H7 (cell line): ENCODE measurements at places on chromosomes 7 and 10.
A peak's percentile ranks its signal among the peaks of the same experiment; 100 is the strongest.

GRCh38 chr10:127174866-127175265, 21.5 kb downstream of the INSYN2A start:
- no peak for DNase-seq

DNA sequence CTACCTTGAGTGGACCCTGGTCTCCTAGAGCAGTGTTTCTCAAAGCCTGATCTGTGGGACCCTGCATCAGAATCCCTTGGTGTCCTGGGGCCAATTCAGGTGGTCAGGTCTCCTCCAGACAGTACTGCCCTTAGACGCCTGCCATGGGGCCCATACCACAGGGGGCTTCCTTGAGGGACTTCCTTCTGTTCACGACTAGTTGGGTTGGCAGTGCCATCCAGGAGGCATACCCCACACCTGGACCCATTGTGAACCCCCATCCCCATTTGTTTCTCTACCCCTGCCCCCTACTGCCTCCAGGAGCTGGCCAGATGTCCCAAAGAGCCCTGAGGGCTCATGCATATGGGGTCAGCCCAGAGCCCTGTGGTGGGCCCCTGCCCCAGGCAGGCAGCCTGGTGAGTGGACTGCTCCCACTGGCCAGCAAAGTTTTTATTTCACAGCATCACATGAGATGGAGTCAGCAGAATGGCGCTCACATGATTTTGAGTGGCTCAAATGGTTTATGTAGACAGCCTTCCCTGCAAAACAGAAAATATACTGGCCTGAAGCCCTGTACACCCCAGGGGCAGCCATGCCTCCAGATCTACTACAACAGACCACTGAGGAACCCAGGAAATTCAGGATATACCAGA, 259.9 kb upstream of the ZMIZ1 start:
- DNase-seq, result no peak

- DNase-seq, result no peak
Observed at GRCh38 chr7:120523985-120524384, 251.0 kb downstream of the KCND2 start.

- no peak for DNase-seq
Observed at GRCh38 chr7:80729591-80730320, 91.3 kb downstream of the CD36 start.

GRCh38 chr10:113226831-113227445, 276.9 kb downstream of the TCF7L2 start:
- no peak for DNase-seq

- peak; percentile 91 for DNase-seq
Observed at GRCh38 chr10:122267849-122268737, 3.0 kb upstream of the BTBD16 start.

GRCh38 chr10:108789919-108790318, 1133.4 kb downstream of the XPNPEP1 start:
- DNase-seq, result no peak

DNA sequence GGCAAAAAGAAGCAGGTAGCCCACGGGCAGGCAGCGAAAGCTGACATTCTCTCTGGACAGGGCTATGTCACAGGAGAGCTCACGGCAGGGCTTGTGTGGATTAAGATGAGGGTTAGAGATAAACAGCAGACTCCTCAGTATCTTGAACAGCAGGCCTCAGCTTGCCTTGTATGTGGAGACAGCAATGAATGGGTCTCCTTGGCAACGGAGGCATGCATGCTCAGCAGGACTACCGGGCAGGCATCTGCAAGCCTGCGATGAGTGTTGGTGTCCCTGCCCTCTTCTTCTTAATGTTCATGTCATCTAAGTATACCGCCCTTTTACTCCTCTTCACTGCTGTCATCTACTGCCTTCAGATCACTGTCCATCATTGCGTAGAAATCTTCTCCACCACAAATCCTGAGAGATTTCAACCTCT, 81.9 kb upstream of the C1GALT1 start:
- peak; percentile 54 for DNase-seq

DNA sequence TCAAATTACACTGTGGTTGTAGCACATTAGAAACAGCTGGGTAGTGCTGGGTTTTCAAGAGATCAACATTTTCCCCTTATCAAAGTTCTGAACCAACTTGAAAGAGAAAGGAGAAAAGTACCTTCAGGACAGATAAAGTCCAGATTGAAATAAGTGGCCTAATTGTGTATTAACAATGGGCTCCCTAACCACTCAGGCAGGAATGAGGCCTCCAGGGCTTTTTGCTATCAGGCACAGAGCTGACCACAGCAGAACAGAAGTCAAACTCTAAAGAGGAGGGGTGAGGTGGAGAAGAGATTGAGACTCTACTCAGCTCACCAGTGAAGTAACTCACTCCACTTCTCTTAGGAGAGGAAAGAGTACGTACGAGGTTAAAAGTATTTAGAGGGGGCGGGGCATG, 394.1 kb upstream of the PHF14 start:
- DNase-seq, result no peak

DNA sequence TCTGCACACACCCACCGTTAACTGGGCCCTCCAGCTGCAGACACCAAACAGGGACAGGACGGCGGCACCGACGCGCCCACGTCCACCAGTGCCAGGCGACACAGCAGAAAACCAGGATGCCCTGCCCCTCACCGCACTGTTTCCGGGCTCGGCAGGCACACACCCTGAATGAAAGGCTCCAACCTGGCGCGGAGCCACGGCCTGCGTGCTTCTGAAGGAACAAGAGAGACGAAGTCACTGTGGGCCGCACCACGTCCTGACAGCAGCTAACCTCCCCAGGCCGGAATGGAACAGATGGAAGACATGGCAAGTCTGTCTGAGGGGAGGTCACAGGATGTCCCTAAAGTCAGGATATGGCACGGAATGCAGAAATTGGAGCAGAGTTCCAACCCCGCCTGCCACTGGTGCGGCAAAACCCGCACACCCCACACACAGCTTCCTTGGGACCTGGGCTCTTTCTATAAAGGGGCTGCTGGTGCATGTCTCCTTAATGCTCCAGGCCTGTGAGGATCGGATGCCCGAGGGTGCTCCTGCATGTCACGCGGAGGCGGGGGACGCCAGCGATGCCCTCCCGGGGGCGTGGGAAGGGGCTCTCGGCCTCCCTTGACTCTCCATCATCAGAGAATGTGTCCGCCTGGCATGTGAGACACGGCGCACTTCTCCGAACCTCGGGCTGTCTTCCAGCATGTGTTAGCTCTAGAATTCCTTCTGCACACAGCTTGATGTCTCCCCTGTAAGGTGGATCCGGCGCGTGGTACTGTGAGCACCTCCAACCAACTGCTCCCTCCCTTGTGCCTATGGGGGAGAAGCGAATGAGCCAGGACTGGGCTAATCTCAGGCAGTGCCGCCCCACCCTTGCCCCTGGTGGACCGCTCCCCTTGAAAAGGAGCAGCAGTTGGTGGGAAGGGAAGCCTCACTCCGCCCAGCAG, 3.9 kb upstream of the GPER1 start:
- no peak for DNase-seq

GRCh38 chr7:43021431-43021830, 89.3 kb downstream of the MRPL32 start:
- DNase-seq, result no peak

DNA sequence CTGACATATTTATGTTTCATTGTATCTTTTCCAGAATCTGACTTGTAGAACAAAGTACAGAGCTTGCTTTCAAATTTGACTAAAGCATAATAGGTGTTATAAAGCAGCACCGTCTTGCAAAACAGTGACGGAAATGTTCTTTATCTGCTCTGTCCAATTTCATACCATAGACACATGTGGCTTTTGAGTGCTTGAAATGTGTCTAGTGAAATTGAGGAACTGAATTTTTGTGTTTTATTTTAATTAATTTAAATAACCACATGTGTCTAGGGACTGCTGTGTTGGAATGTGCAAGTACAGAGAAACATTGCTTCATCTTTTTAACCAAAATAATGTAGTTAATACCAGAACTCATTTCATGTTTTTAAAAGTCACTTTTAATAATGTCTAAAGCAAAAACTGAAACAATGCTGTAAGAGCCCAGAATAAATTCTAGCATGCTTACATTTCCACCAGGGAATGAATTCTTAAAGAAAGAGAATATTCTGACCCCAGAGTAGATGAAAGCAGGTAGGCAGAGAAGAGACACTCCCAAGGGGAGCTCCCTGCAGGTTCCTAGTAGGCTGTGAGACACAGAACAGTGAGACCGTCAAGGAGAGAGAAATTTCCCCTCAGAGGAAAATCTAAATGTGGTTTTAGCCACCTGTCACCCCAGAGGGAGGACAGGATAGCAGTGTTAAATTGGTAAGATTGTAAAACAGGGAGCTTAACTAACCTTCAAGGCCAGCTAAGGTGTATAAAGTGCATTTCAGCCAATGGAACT, 175.3 kb upstream of the KMT2E start:
- DNase-seq, result no peak

DNA sequence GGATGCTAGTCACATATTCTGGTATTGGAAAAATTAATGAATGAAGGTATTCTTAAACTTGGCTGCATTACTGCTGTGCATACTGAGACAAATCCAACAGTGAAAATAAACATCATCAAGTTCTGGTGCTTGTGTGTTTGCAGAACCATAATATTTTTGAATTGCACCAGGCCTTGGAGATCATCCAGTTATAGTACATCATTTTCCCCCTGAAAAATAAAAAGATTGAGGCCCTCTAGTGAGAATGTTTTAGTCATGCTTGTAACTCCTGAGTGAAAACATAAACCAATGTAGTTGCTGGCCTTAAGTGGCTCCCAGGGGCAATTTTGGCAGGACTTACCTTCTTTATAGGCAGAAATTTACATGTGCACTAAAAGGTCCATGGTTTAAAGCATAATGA, 218.8 kb upstream of the TMEM229A start:
- no peak for DNase-seq

DNA sequence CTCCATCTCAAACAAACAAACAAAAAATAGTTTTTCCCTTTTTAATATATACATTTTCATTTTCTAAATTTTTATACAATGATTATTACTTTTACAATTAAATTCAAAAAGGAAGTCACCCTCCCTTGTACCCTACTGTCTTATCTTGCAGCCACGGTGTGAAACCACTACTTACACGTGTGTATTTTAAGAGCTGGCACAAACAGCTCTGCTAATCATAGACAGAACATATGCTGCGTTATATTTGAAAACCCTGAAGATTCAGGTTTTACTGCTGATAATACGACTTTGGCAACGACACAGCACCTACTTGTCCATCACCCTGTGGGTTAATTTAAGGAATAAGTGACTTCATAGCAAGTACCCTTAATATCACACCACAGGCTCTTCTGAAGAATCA, 991 bp downstream of the ANKRD61 start:
- DNase-seq, result no peak

DNA sequence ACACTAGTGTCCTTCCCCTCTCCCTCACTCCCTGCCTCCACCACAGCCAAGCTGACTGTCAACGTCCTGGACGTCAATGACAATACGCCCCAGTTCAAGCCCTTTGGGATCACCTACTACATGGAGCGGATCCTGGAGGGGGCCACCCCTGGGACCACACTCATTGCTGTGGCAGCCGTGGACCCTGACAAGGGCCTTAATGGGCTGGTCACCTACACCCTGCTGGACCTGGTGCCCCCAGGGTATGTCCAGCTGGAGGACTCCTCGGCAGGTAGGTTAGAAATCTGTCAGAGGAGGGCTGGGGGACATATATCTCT, 24.9 kb upstream of the VSIR start:
- DNase-seq, result no peak

DNA sequence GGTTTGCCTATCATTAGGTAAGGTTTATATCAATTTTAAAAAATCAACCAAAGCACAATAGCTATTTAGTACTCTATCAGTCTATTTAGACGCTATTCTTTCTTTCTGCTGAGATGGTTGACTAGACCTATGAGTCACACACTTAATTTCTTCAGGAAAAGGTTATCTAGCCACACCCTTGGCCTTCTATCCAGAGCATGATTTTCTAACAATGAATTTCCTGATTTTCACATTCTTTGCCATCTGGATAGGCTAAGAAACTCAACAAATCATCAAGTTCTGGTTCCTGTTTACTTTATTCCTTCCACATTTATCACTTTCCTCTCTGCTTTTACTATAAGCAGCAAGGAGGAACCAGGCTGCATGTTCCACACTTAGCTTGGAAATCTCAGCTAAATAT, 8.1 kb downstream of the PRPS1L1 start:
- DNase-seq, result no peak

GRCh38 chr10:130137090-130137448, 878 bp downstream of the GLRX3 start:
- DNase-seq, result peak; percentile 46

DNA sequence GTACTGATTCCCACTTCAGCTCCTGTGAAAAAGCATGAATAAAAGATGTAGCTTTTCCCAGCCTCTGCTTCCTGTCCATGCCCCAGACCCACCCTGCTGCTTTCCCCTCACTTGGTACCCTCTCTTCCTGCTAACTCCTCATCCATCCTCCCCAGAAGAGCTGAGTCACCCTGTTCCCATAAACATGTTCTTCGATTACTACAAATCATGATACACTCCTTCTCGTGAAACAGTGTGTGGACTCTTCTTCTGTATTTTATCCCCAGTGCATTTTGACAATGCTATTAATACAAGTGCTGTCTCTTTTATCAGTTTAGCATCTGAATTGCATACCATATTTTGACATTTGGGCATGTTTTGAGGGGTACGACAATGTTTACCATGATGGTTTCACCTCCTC, 45.8 kb upstream of the SORBS1 start:
- DNase-seq, result no peak

DNA sequence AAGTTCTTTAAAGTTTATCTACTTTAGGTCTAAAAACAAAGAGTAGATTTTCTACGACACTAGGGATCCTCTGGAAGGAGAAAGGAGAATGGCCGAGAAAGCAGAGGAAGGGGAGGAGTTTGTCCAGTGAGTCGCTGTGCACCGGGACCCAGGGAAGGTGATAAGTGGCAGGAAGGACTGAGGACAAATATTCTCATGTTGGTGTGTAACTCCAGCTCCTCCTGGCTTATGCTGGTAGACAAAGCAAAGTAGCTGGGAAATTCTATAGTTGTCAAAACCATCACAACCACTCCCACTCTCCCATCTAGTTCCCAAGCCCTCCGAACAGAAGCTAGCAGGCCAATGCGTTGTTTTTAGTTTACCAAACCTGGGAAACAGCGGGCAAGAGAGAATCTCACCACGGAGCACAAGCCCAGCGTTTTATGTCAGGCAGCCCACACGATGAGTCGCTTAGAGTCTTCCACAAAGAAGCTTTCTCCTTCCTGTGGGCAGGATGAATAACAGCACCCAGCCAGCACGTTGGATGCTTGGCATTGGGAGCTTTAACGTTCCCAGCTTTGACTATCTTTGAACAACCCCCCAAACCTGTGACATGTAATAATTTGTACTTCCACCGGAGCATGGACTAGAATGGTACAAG, 32.9 kb upstream of the JCAD start:
- no peak for DNase-seq

GRCh38 chr7:22979251-22979650, 34.7 kb downstream of the HYCC1 start:
- DNase-seq, result no peak

DNA sequence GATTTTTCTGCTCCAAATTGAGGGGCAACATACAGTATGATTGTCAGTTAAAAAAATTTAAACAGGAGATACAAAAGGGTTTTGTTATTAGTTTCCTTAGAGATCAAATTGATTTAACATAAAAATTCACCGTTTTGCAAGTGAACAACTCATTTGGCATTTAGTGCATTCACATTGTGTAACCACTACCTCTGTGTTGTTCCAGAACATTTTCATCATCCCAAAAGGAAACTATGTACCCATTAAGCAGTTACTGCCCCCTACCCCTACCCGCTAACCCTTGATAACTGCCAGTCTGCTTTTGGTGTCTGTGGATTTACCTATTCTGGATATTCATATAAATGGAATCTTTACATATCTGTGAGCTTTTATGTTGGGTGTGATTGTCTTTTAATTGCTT, 3.1 kb downstream of the ZRANB1 start:
- DNase-seq, result no peak

- no peak for DNase-seq
Observed at GRCh38 chr10:57624066-57624465, 643.6 kb downstream of the IPMK start.
